ENCODE measurements at places on chromosomes 13 and 19.

DNA sequence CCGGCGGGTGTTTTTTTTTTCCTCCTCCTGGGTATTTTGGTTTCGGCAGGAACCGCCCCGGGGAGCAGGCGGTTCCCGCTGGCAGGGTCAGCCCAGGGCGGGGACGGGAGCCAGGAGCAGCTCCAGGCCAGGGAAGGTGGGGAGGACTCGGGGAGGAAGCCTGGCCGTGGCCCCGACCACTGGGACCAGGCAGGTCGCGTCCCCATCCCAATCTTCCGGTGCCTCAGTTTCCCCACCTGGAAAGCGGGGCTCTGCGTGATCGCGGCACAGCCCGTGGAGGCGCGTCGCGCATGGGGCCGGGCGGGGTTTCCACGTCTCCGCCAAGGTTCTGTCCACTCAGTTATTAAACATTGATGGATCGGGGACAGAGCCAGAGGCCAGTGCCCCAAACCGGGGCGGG, 34.8 kb downstream of the IL12RB1 start:
- DNase-seq: no peak

GRCh38 chr13:46578590-46578975, 25.6 kb downstream of the LRCH1 start:
- DNase-seq: no peak

DNA sequence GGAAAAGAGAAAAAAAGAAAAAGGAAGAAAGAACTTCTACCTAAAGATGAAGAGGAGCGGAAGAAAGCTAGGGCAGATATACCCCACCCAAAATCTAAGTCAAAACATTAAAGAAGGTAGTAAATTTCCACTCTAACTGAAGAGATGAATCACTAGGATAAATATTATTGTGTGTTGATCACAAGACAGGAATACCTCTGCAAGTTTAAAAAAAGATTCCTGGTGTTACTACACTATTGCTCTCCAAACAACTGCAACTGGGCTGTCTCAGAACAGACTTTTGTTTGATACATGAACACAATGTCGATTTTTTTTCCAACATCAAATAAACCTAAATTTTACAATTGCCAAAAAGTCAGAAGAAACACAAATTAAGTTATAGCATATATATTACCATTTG, 6.8 kb downstream of the HSPH1 start:
- DNase-seq: no peak

- DNase-seq: peak; percentile 11
Measured at GRCh38 chr13:39273953-39274738, 235.9 kb downstream of the NHLRC3 start.

GRCh38 chr13:99465454-99465853, 35.8 kb upstream of the TM9SF2 start:
- no peak for DNase-seq

GRCh38 chr13:85896516-85897450, 97.6 kb upstream of the SLITRK6 start:
- DNase-seq: no peak

- no peak for DNase-seq
Measured at GRCh38 chr13:68748038-68748437, 1359.6 kb upstream of the ATXN8OS start.

GRCh38 chr13:73850104-73850873, 283.9 kb downstream of the KLF12 start:
- no peak for DNase-seq

- DNase-seq: no peak
Measured at GRCh38 chr19:31168106-31168625, 181.1 kb downstream of the TSHZ3 start.

DNA sequence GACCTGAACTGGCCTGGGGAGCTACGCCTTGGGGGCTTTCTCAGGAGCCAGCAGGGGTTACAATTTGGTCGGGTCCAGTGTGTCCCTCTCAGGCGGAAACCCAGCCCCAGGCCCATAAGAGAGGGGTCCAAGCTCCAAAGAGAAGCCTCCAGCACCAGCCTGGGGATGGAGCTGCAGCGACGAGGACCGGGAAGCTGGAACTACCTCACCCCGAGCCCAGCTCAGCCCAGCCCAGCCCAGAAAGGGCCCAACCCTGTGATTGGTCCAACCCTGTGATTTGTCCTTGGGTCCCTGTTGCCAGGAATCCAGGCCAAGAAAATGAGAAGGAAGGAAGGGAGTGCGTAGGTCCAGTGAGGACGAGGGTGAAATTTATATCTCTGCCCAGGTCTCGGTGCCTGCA, 24.1 kb downstream of the CLEC4M start:
- no peak for DNase-seq

All from AG10803 (cell line).